ENCODE measurements at places on chromosomes 3 and 15.

DNA sequence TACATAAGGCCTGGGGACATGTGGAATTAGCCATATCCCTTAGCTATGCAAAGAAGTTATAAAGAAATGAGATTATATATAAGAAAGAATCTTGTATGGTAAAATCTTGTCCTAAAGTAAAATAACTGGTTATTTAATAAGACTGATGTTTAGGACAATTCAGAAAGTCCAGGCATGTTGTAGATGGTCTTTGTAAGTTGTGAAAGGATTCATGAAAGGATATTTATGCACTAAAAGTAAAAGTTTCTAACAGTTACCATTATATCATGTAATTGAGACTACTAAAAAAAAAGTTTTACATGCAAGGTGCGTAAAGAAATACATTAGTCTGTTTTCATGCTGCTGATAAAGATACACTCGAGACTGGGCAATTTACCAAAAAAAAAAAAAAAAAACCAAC, 146.3 kb downstream of the FMN1 start:
- DNase-seq: no peak

DNA sequence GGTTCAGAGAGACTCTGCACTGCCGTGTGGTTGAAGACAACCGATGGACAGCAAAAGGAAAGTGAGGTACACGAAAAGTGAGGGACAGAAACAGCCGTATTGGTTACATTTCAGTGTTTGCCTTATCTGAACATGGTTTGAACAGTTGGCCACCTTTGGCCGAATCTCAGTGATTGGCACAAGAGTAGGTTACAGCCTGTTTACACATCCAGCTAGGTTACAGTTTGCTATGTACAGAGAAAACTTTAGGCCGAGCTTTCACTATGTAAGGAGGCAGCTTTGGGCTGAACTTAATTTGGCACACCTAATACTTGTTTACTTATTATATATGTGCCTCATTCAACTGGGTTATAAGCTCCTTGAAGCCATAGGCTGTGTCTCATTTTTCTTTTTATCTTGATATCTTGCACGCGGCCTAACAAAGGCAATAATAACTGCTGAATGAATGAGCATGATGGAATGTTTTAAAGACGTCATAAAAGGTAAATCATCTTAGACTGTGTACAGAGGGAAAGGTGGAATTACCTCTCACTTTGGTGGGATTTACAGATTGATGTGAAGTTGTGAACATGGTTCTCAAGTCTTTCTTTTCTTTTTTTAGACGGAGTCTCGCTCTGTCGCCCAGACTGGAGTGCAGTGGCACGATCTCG, 17.2 kb upstream of the GREM1 start:
- DNase-seq: no peak

- DNase-seq: no peak
Observed at GRCh38 chr3:184907681-184908649, 96.0 kb downstream of the VPS8 start.

GRCh38 chr3:29334706-29335105, 53.8 kb downstream of the RBMS3 start:
- no peak for DNase-seq

- no peak for DNase-seq
Observed at GRCh38 chr3:19792388-19792787, 141.6 kb downstream of the EFHB start.

- no peak for DNase-seq
Observed at GRCh38 chr3:111936191-111936841, 42.5 kb upstream of the ABHD10 start.

- DNase-seq: no peak
Observed at GRCh38 chr3:121855555-121855954, 20.5 kb downstream of the EAF2 start.

GRCh38 chr3:43584043-43584826, 37.6 kb downstream of the ANO10 start:
- no peak for DNase-seq

- no peak for DNase-seq
Observed at GRCh38 chr3:53139906-53140846, 9.9 kb upstream of the RFT1 start.

- DNase-seq: no peak
Observed at GRCh38 chr3:133468251-133468721, 68.4 kb downstream of the BFSP2 start.

- no peak for DNase-seq
Observed at GRCh38 chr15:82530006-82530405, 10.3 kb downstream of the RPS17 start.

- DNase-seq: no peak
Observed at GRCh38 chr3:184135911-184136260, 728 bp downstream of the EIF2B5 start.

DNA sequence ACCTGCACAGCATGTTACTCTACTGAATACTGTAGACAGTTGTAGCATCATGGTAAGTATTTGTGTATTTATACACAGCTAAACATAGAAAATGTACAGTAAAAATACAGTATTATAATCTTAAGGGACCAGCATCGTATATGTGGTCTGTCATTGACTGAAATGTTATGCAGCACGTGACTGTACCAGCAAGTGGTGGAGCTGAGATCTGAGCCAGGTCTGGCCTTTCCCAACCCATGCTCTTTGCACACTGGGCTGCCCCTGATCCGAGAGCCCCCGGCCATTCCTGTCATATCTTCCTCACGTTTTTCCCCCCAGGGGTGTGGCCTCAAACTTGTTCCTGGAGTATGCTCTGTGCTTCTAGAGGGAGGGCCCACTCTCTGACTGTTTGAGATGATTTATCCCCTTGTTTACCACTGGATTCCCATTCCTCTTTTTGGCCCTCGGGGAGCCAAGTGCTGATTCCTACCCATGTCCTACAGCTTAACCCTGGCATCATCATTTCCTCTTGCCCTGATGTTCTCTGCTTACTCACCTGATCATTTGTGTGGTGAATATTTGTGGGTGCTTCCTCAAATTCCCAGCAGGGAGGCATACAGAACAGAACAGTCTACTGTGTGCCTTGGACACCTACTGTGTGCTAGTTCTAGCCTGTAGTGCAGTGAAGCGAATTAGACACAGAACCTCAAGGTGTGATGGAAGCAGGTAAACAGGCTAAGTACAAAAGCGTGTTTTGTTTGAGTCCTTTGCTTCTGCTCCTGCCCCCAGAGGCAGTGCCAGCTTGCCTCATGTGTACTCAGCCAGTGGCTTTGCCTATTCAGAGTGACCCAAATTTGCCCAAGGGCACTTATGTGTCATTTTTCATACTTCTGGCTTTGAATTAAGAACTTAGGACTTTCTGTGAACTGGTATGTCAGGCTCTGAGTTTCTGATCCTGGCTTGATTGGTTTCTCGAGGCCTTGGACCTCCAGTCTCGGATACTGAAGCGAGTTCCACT, 21.0 kb downstream of the CSRNP1 start:
- DNase-seq: no peak

- no peak for DNase-seq
Observed at GRCh38 chr3:56830884-56831283, 29.1 kb upstream of the ARHGEF3 start.

DNA sequence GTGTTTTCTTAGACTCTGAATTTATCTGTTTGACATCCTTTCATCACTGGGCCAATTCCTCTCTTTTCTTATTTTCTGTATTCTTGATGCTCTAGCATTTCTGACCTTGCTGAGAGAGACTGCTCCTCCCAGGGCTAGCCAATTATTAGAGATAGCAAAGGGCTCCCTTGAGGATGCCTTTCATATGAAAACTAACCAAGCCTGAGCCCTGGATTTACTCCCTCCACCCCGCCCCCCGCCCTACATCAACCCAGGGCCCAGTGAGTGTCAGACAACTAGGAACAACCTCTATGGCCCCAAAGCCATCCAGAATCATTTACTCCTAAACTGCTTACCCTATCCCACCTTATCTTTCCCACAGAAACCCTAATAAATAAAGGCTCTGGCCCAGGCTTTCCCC, 69.7 kb upstream of the LARS2 start:
- DNase-seq: no peak

DNA sequence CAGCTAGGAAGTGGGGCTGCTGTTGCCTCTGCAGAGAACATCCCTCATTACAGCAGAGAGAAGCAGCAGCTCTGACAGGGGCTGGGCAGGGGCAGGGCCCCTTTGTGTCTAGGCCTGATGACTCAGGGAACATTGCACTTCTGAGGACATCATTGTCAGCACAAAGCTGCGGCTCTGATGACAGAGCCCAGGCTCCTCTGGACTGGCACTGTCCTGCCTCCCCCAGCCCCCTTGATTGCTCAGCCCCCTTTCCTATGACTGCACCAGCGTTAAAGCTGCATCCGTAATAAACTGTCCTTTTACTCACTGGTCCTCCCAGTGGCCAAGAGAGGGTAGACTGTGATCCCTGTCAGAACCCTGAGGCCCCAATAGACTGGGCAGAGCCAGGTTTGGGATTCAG, 18.3 kb downstream of the TRH start:
- DNase-seq: no peak

DNA sequence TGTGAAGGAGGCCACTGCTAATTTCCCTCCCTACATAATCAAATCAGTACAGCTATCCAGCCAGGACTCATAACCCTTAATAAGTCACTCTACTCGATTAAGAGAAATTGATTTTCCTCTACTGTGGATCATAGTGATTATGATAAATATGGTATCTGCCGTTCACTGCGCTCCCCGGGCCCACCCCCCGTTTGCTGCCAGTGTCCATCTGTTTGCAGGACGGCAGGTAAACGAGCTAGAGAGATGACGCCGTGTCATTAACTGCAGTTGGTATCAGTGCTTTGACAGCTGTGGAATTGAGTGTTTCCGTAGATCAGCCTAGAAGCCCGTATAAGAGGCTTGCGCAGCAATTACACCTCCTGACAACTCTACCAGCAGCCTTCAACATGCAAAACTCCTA, 94.9 kb downstream of the ROBO2 start:
- no peak for DNase-seq

- no peak for DNase-seq
Observed at GRCh38 chr3:177883957-177884356, 652.3 kb upstream of the KCNMB2 start.

- DNase-seq: no peak
Observed at GRCh38 chr3:12194209-12194608, 35.5 kb upstream of the TIMP4 start.

DNA sequence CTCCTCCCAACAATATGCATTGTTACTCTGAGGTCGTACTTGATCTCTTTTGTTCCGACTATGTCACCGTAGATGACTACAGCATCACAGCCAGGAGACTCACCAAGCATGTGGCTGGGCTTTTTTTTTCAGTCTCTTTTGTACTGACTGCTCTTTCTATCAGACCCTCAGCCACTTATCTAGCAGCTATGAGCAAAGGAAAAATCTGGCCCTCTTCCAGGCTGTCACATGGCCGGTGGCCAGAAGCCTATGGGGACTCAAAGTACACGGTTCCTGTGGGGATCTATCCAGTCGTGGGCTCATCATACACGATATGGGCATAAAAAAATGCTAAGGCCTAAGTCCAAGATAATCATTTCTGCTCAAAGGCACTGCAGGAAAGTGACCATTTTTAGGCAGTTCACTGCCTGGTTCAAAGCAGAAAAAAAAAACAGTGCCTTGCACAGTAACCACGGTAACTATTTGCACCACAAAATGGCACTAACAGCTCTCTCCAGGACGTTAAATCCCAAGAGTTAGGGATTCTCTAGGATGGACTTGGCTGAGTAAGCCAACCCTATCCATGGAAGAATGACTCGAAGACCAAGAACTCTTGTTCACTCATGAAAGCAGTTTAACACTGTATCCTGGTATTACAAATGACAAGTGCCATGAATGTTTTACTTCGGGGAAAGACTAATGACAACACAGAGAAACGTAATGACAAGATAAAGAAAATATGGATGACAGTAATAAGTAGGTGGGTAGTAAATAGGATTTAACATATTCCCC, 50.3 kb downstream of the SHQ1 start:
- DNase-seq: no peak

DNA sequence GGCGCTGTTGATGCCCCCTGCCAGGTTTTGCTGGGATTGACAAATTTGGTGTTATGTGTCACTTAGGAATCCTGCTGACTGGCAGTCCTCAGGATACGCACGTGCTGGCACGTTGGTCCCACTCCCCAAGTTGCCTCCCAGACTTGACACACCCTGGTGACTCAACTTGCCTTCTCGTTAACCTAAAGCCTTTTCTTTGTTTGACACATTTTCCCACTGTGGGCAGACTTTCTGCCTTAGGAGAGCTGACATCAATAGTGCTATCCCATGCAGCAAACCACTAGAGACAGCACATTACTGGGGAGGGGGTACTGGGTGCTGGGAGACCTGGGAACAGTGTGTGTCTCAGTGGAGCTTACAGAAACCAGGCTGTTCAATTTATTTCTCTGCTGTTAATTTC, 104.3 kb downstream of the OXNAD1 start:
- no peak for DNase-seq

DNA sequence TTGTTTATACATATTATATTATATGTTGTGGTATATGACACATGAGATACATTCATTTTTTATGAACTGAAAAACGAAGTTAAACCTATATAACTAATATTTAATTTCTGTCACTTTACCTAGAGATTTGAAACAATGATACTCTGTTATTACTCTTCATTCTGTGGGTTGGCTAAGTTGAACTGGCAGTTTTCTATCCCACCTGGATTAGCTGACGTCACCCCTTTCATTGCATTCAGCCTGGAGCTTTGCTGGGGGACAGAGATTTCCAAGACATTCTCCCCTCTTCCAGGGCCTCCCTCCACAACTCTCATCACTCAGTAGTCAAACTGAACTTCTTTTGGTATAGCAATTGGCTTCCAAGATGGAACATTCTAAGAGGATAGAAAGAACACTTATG, 309.2 kb upstream of the SATB1 start:
- no peak for DNase-seq

- no peak for DNase-seq
Observed at GRCh38 chr15:26179906-26180305, 316.8 kb upstream of the ATP10A start.

DNA sequence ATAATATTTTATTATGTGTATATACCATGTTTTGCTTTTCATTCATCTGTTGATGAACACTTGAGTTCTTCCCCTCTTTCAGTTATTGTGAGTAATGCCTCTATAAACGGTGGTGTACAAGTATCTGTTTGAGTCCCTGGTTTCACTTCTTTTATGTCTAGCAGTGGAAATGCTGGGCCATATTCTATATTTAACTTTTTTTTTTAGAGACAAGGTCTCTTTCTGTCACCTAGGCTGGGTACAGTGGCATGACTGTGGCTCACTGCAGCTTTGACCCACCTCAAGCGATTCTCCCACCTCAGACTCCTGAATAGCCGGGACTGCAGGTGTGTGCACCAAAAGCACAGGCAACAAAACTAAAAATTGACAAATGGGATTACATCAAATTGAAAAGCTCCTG, 19.9 kb downstream of the GOLM2 start:
- DNase-seq: no peak

DNA sequence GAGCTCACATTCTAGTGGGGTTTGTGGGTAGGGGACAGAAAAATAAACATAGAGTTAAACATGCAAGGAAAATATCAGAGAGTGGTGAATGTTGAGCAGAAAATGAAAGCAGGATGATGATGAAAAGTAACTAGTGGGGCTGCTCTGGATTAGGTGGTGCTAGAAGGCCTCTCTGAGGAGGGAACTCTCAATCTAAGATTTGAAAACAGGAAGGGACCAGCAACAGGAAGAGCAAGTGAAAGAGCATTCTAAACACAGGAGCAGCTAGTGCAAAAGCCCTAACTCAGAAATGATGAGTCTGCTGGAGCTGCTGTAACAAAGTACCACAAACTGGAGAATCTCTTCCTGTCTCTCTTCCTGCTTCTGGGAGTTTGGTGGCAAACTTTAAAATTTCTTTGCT, 468.6 kb upstream of the AGTR1 start:
- no peak for DNase-seq

- no peak for DNase-seq
Observed at GRCh38 chr15:63276342-63277037, 915 bp upstream of the APH1B start.

GRCh38 chr3:100888881-100889280, 104.3 kb downstream of the ABI3BP start:
- no peak for DNase-seq
